Kidney epithelial cell (primary cell): ENCODE measurements at places on chromosomes 11 and 22. TPM values are rescaled to one million over a fixed set of nuclear protein-coding genes. Genes with fewer than 3 reads are reported as not detected.

- DNase-seq = no peak
Observed at GRCh38 chr11:8207080-8208000, 38.5 kb upstream of the RIC3 start.

Gene KCNK7
- not detected in 2 replicates for total RNA-seq

GRCh38 chr22:28951530-28951929, 68.2 kb downstream of the ZNRF3 start:
- no peak for DNase-seq

Gene SCUBE2
- 0.89 and 1.3 TPM in 2 replicates for total RNA-seq

DNA sequence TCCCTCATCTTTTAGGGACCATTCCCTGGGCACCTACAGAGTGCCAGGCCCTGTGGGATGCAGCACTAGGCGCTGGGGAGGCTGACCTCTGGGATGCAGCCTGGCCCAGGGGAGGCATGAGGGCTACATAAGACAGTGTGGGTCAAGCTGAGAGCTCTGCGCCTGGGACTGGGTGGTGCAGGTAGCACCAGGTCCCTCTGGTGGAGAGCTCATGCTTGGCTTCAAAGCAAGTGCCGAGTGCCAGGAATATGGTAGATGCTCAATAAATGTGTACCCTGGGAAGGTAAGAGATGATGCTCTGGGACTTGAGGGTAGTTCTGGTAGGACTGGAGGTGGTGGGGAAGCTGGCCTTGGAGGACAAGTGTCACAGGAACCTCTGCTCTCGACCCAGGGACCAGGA, 2.0 kb upstream of the MPPED1 start:
- no peak for DNase-seq

- no peak for DNase-seq
Observed at GRCh38 chr11:19199771-19200170, 2.0 kb downstream of the CSRP3 start.

Gene TUB
- 3.3 and 3.6 TPM in 2 replicates for total RNA-seq

Gene OR8G5
- not detected in 2 replicates for total RNA-seq

DNA sequence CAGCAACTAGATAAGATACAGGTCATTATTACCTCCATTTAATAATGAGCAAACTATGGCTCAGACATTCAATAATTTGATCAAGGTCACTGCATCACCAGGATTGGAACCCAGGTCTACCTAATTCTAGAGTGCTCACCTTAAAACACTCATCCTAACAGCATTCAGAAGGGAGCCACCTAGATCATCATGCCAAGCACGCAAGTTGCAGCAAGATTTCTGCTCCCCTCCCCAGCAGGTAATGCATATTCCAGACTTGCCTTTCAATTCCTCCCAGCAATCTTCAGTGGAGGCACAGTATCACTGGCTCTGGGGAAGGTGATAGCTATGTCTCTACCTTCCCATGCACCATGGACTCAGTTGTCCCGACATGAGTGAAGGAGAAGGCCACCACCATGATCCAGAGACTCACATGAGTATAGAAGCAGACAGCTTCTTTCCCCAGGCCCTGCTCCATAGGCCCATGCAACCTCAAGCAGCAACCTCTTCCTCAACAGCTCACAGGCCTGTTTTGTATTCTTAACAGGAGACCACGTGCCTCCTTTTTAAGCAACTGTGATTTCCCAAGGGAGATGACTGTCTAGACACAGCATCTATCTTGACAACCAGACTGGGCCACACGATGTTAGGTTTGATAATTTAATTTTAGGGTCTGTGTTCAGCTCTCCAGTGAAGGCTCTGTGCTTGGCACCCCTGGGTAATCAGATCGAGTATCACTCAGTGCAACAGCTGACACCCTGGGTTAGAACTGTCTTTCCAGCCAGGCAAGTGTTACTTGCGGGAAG, 36.4 kb downstream of the RAB30 start:
- DNase-seq = no peak

- DNase-seq = no peak
Observed at GRCh38 chr11:122733318-122733717, 77.8 kb downstream of the UBASH3B start.

DNA sequence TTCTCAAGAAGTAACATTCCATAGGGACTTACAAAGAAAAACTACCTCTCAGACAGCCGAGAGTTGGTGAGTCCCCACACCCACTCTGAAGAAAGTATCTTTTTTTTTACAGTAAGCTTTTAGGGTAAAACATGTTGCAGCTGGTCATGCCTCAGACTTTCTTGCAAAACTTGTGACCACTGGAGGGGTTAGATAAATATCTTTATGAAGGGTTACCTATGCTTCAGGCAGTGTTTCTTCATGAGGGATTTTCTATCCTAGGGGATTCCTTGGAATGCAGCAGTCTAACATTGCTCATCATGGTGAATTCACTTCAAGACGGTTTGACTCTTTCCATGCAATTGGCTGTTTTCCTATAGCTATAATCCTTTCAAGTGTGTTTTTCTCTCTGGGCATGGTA, 20.8 kb upstream of the SNX19 start:
- DNase-seq = no peak

DNA sequence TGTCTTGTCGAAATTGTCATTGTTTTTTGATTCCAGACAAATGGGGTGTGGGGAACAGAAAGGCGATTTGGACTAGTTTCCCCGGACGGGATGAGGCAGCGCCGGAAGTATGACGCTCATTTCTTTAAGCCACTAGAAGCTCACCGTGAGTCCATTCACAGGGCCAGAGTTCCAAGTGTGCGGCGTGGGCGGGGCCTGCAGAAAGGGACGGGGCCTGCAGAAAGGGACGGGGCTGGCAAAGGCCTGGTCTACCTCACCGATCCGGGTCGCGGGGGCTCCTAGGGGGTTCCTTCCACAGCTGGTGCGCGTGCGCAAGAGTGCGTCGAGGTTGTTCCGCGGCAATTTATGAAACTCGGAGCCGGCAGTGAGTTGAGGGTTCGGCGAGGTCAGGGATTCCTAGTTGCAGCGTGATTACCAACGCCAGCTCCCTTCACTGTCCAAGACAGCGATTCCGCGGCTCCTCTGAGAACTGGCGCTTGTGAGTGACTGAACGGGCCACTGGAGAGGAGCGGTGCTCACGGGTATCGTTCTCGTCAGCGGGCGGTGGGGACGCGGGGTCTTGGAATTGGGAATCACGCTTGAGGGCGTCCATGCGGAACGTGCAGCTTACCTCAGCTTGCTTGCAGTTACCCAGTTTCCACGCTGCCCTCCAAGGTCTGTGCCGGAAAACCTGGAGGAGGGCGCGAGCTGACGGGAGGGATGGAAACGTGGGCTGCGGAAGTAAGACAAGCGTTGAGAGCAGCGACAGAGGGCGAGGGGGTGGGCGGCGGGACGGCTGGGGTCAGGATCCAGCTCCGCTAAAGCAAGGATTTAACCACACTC, at the start of gene ZNF215:
ZNF215 (plus strand) TSS at position 219 of the 822 bp plus-strand sequence. CDS start 5,847 bp downstream, outside the sequence.
- DNase-seq = peak; percentile 42

Gene GTSE1
- 3.8 and 4.5 TPM in 2 replicates for total RNA-seq

DNA sequence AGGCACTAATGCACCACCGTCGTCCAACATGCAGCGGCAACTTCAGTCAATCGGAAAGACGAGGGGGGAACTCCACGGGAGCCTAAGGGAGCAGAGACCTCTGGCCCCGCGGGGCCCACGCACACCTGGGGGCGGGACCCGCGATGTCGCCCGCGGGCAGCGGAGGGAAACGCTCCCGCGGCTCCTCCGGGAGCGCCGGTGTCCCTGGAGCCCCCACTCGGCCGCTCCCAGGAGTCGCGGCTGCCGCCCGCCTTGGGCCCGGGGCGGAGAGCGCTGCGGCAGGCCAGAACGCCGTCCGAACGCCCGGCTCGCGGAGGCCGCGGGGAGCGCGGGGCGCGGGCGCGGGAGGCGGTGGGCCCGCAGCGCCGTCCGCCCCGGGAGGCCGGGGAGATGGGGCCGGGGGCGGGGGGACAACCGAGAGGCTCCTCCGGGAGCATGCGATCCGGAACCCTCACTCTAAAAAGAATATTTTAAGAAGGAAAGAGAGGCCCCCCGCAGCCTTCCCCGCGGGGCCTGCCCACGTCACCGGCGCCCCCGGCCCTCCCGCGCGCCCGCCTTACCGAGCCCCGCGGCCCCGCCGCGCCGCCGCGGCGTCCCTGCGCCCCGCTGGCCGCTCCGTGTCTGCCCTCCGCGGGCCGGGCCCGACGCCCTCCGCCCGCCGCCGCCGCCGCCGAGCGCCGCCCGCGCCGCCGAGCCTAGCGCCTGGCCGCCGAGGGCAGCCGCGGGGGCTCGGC, 86.6 kb upstream of the ARHGAP32 start:
- no peak for DNase-seq

Gene OR51B2
- total RNA-seq = not detected in 2 replicates

- no peak for DNase-seq
Observed at GRCh38 chr11:77778549-77778948, 42.0 kb downstream of the RSF1 start.

- DNase-seq = no peak
Observed at GRCh38 chr11:19201737-19202605, at the start of gene CSRP3. CSRP3 (minus strand) TSS chr11:19201983; CDS start chr11:19192448, 9,535 bp downstream.

Gene OR2AG2
- 0.04 and 0.27 TPM in 2 replicates for total RNA-seq

- DNase-seq = no peak
Observed at GRCh38 chr22:38504731-38505540, 1.2 kb downstream of the DDX17 start.

Gene SLC25A22
- total RNA-seq = 17.1 and 19.8 TPM in 2 replicates

Gene PLEKHA7
- total RNA-seq = 17.7 and 25.3 TPM in 2 replicates

Gene BACE1-AS
- 4.9 and 5.9 TPM in 2 replicates for total RNA-seq

Gene C11orf71
- total RNA-seq = 1.6 and 1.9 TPM in 2 replicates

Gene OR52I2
- not detected in 2 replicates for total RNA-seq

GRCh38 chr11:9568854-9569587, 4.4 kb upstream of the WEE1 start:
- DNase-seq = peak; percentile 92

Gene SCGB2A2
- total RNA-seq = not detected in 2 replicates

DNA sequence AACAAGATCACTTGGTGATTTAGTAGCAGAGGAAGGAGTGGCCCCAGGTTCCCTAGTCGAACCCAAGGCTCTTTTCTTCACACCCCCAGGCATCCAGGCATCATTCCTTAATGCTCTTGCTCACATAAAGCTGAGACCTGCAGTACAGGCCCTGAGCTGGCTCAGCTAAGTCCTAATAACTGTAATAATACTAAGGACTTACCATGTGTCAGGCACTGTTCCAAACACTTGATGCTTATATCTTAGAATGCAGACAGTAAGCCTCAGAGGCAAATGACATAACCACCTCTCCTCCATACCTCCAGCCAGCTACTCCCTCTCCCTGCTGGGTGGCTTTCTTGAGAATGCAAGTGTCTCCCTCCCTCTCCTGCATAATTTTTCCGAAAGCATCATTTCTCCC, 33.2 kb downstream of the ANKK1 start:
- DNase-seq = no peak

Gene CSF2RB
- 0.14 and 1.1 TPM in 2 replicates for total RNA-seq

DNA sequence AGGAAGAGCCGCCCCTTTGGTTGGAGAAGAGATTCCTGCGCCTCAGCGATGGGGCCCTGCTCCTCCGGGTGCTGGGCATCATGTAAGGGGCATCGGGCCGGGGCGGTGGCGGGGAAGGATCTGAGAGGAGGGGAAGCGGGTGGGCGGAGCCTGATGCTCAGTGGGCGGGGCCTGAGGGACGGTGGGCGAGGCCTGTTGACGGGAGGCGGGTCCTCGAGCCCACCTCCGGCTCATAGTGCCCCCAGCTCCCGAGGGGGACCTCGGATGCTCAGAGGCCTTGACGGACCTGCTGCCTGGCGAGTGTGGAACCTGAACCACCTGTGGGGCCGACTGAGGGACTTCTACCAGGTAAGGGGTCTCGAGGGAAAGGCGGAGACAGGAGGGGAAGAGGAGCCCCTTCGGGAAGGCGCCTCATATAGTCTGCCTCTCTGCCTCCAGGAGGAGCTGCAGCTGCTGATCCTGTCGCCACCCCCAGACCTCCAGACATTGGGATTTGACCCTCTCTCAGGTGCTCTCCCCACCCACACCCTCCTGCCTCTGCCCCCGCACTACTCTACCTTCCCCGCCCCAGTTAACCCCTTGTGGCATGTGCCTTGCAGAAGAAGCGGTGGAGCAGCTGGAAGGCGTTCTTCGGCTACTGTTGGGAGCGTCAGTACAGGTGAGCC, 799 bp downstream of the CCDC88B start:
- no peak for DNase-seq

Gene ART5
- 0.21 and 0.54 TPM in 2 replicates for total RNA-seq

Gene PYGM
- total RNA-seq = 0.17 and 0.27 TPM in 2 replicates

Gene PICALM
- total RNA-seq = 291 and 294 TPM in 2 replicates

GRCh38 chr11:65381716-65382032, 772 bp downstream of the SLC25A45 start:
- no peak for DNase-seq
